HCEC 1CT (cell line): ENCODE measurements at places on chromosomes 11 and 22.

DNA sequence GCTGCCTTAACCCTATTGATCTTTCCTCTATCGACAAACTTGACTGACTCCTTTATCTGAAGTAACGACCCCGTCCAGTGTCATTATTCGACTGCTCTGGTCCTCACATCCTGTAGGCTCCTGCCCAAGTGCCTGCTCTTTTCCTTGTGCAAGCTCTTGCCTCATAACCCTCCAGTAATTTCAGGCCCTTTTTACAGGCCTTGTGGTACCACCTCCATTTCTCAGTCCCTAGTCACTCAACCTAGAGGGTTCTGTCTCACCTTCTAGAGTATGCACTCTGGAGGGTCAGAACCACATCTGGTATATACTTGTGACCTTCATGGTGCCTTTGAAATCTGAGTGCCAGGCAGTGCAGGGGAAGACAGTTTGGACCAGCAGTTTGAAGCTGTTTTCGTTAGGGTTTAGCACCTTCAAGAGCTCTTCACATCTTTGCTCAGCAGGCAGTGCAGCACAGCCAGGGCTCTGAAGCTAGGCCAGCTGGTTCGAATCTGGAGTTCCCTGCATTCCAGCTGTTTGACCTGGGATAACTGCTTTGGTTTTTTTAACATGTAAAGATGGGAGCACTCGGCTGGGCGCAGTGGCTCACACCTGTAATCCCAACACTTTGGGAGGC lies 11.2 kb downstream of the SNRPD3 start:
- DNase-seq: no peak

DNA sequence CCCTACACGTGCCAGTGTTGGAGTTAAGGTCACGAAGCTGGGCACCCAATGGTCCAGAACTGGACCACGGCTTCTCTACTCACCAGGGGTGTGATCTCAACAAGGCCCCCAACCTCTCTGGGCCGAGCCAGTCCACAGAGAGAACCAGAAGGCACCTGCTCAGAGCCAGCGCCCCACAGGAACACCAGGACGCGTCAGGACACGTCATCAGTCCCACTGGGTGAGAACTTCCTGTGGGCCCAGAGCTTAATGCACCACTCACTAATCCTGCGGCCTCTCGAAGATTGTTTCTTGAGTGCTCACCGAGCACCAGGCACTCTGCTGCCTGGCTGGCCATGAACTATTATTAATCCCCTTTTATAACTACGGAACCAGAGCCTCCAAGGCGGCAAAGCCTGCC lies 10.1 kb downstream of the PHF21B start:
- no peak for DNase-seq

DNA sequence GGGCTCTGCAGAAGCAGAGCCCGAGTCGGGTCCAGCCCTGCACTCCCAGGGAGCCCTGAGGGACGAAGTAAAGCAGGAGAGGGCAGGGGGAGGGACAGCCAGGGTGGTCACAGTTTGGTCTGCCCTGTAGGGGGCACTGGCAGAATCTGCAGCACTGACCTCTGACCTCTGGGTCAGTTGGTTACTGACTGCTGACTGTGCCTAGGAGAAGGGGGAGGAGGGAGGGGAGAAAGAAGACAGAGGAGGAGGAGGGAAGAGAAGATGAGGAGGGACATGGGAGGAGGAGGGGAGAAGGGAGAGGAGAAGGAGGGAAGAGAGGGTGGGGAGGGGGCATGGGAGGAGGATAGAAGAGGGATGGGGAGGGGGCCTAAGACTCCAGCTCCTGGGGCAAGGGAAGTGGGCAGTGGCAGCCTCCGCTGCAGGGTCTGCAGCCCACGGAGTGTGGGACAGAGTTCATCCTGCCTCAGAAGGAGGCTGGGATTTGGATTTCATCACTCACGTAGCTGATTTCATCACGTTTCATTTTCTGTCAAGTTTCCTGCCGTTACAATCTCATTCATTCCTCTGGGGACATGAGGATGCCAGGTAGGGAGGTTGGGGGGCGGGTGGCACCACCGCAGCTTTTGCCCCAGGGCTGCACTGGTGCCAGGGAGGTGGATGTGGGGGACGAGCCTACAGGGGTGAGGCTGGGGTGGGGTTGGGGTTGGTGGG lies 55.2 kb downstream of the FLRT1 start:
- peak; percentile 22 for DNase-seq

GRCh38 chr22:32830957-32831356 lies 29.5 kb downstream of the TIMP3 start:
- no peak for DNase-seq

- DNase-seq: no peak
These were observed 22.3 kb downstream of the DGCR6L start for GRCh38 chr22:20297414-20298109.

DNA sequence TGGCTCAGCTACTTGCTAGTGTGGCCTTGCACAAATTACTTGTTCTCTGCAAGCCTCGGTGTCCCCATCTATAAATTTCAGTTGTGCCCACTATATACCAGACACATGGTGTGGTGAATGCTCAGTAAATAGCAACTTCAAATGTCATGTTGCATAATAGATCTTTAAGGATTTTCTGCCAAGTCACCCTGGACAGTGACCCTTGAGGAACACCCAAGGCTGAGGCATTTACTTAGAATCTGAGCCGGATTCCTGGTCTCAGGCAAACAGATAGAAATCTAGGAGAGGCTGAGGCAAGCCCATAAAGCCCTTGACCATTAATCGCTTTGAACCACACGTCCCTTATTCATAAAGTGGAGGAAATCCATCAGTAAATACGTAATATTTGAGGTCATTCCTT lies 9.7 kb downstream of the TEAD1 start:
- no peak for DNase-seq

GRCh38 chr22:29255064-29255621 lies 12.6 kb downstream of the RHBDD3 start:
- no peak for DNase-seq

GRCh38 chr11:93861808-93862207 lies 11.4 kb upstream of the VSTM5 start:
- no peak for DNase-seq

DNA sequence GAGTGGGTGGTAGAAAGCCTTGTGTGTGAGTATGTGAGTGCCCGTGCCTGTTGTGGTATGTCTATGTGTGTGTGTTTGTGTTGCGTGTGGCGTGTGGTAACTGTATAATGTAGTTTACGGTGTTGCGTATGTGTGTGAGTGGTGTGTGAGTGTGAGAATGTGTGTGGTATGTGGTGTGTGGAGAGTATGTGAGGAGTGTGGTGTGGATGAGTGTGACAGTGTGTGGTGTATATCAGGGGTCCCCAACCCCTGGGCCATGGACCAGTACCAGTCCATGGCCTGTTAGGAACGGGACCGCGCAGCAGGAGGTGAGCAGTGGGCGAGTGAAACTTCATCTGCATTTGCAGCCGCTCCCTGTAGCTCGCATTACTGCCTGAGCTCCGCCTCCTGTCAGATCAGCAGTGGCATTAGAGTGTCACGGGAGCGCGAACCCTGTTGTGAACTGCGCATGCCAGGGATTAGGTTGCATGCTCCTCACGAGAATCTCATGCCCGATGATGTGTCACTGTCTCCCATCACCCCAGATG lies 5.7 kb downstream of the UPK3A start:
- DNase-seq: peak; percentile 44

DNA sequence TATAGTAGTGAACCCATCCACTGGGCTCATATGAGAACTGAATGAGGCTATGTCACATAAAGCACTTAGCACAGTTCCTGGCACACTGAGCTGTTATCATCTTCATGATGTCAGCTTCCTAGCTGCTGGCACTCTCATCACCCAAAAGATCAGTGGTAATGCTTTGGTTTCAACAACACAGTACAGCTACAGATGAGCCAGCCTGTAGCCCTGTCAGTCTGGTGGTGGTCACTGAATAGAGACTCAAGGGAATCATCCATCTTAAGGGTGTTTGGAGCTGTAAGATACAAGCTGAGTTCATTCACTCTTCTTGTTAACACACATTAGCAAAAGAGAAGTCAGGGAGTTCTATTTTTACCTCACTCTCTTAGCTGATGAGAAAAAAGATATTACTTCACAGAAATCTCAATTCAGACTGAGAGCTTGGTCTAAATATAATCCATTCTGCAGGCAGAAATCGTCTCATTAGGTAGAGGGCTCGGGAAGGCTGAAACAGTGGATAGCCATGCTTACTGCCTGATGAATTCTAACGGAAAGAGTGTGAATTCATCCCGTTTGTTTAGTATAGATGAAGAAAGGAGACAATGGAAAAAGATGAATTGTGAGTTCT lies 6.3 kb upstream of the SLC1A2 start:
- DNase-seq: no peak

DNA sequence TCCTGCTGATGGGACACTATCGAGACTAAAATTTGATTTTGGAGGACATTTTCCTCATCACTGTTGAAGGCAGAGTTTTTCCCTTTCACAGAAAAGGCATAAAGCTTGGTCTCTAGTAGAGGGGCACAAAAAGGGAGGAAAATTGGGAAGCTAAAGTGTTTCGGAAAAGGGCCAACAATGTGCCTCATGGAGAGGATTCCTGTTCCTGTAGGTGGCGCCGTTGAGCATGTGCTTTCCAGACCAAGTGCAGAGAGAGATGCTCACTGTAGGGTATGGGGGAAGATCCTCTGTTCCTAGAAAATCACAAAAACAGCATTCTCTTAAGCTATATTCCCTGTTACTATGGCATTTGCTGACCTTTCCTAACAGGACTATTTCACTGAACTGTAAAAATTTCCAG lies 18.4 kb upstream of the OR4C5 start:
- DNase-seq: no peak

DNA sequence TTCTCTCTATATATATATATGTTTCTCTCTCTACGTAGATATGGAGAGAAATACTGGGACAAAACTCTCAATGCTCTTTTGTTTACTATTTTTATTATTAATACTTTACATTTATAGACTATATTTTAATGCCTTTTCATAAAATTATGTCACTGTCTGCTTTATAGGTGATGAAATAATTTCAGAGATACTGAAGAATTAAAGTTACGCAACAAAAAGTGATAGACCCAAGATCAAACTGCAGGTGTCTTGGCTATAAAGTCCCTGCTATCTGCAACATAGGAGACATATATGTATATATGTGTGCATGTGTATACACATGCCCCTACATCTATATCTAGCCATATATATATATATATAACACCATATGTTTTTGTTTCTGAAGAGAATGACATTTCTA lies 60.8 kb downstream of the FAM76B start:
- no peak for DNase-seq
